ENCODE measurements at places on chromosomes 3 and 15.
A peak's percentile ranks its signal among the peaks of the same experiment; 100 is the strongest.

GRCh38 chr15:37111427-37111717, 11.0 kb upstream of the MEIS2 start:
- DNase-seq, result no peak
- H3K4me1 ChIP-seq, result peaks cover 10% of the 10 kb centered on the region
- H3K36me3 ChIP-seq, result no peaks in the 10 kb centered on the region
- H3K27me3 ChIP-seq, result peaks cover 80% of the 10 kb centered on the region

GRCh38 chr15:100861511-100861991, 18.1 kb upstream of the ALDH1A3 start:
- no peaks in the 10 kb centered on the region for H3K4me1 ChIP-seq
- H3K4me3 ChIP-seq, result no peak overlapping the region
- no peak for DNase-seq
- H3K27me3 ChIP-seq, result no peaks in the 10 kb centered on the region
- no peaks in the 10 kb centered on the region for H3K36me3 ChIP-seq

DNA sequence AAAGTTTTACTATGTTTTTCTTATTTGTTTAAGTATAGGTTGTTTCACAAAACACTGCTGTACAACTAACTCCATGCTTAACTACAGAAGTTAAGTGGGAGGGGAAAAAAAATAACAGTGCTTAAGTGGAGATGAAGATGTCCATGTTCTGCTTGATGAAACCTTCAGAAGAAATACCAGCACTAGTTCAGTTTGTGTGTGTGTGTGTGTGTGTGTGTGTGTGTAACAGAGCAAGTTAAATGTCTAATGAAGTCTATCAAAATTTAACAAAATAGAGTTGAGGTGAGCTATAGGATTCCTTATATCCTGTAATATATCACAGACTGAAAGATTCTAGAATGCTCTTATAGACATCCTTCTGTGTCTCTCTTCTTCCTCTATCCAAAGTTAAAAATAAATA, 44.1 kb upstream of the CBLB start:
- no peak overlapping the region for H3K4me3 ChIP-seq
- H3K36me3 ChIP-seq, result no peaks in the 10 kb centered on the region
- H3K27ac ChIP-seq, result no peak overlapping the region

GRCh38 chr3:133527081-133527715, 46.3 kb upstream of the CDV3 start:
- no peaks in the 10 kb centered on the region for H3K27me3 ChIP-seq
- H3K4me3 ChIP-seq, result no peak overlapping the region
- no peak overlapping the region for H3K27ac ChIP-seq
- no peaks in the 10 kb centered on the region for H3K36me3 ChIP-seq
- H3K4me1 ChIP-seq, result no peaks in the 10 kb centered on the region

DNA sequence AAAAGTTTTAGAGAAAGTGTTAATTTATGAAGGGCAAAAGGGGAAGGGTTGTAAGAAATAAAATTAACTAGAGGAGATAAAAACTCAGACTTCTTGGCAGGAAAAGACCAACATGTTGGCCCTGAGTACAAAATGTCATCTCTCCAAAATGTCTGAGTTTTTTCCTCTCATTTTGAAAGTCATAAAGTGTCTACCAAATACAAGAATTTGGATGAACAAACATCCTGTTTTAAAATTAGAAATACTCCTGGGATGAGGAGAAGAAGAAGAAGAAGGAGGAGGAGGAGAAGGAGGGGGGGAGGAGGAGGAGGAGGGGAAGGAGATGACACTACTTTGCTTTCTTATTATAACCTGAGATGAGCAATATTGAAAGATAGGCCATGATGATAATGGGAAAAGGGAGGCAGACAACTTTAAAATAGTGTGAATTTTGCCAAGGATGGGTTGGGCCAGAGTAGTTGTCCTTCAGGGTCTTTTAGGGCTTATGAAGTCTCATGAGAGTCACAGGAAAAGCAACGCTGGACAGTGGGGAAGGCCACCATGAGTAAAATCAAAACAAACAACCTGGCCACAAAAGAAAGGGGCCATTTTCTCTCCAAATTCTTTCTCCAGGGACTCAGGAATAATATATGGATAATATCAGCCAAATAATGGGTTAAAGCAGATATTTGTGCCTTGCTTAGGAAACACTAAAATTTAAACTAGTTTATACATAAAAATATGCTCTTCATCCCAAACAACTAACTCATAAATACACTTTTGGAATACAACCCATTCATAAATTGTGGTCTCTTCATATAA, 632.9 kb downstream of the EPHA3 start:
- no peaks in the 10 kb centered on the region for H3K36me3 ChIP-seq
- DNase-seq, result no peak
- H3K4me3 ChIP-seq, result no peak overlapping the region

GRCh38 chr3:118889691-118890090, 145.0 kb downstream of the IGSF11 start:
- H3K27me3 ChIP-seq, result peaks cover 11% of the 10 kb centered on the region
- H3K4me1 ChIP-seq, result no peaks in the 10 kb centered on the region
- no peak for DNase-seq
- H3K27ac ChIP-seq, result no peak overlapping the region
- H3K4me3 ChIP-seq, result no peak overlapping the region

- no peak for DNase-seq
- H3K4me1 ChIP-seq, result no peaks in the 10 kb centered on the region
- no peaks in the 10 kb centered on the region for H3K36me3 ChIP-seq
- H3K4me3 ChIP-seq, result no peak overlapping the region
- no peaks in the 10 kb centered on the region for H3K27me3 ChIP-seq
Measured at GRCh38 chr15:47744496-47744895, 27.2 kb downstream of the SEMA6D start.

- no peak overlapping the region for H3K27ac ChIP-seq
- no peak for DNase-seq
- H3K4me3 ChIP-seq, result no peak overlapping the region
- no peaks in the 10 kb centered on the region for H3K4me1 ChIP-seq
- H3K36me3 ChIP-seq, result no peaks in the 10 kb centered on the region
Measured at GRCh38 chr15:62482785-62483429, 317.8 kb upstream of the C2CD4B start.

- H3K4me3 ChIP-seq, result no peak overlapping the region
- no peaks in the 10 kb centered on the region for H3K36me3 ChIP-seq
- H3K27ac ChIP-seq, result no peak overlapping the region
- H3K4me1 ChIP-seq, result no peaks in the 10 kb centered on the region
- DNase-seq, result no peak
Measured at GRCh38 chr3:59551834-59552233, 502.0 kb upstream of the CFAP20DC start.

DNA sequence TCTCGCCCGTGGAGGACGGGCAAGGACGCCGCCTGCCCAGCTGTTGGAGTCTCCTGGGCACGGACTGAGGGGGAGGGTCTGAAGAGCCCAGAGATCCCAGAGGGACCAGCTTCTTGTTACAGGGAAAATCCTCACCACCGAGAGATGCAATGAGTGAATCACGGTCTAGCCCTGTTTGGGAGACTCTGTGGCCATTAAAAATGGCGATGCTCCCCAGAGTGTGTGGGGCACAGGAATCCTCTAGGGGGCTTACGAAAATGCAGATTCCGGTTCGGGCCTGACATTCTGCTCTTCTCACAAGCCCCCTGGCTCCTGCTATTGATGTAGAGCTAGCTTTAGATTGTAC, 35.5 kb upstream of the EPHB3 start:
- H3K4me3 ChIP-seq, result peak overlapping the region; percentile 72
- no peak for DNase-seq
- H3K27me3 ChIP-seq, result peaks cover 12% of the 10 kb centered on the region
- no peak overlapping the region for H3K27ac ChIP-seq
- H3K36me3 ChIP-seq, result no peaks in the 10 kb centered on the region

DNA sequence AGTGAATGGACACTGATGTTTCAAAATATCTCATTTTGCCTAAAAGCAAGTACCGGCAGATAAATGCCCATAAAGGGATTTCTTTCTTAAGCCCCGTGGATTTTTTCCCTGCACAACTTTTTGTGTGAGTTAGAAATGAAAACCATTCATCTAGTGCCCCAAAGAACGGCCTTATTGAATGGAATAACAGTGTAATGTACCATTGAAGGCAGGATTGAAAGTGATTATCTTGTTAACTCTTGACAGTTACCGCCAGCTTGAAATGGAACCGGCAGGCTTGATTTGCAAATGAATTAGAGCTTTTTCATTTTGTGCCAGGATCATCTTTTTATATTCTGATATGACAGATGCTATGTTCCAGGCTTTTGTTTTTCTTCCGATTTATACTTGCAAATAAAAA, 162.2 kb downstream of the RSRC1 start:
- no peak overlapping the region for H3K27ac ChIP-seq
- H3K36me3 ChIP-seq, result no peaks in the 10 kb centered on the region
- no peaks in the 10 kb centered on the region for H3K27me3 ChIP-seq
- no peak for DNase-seq

DNA sequence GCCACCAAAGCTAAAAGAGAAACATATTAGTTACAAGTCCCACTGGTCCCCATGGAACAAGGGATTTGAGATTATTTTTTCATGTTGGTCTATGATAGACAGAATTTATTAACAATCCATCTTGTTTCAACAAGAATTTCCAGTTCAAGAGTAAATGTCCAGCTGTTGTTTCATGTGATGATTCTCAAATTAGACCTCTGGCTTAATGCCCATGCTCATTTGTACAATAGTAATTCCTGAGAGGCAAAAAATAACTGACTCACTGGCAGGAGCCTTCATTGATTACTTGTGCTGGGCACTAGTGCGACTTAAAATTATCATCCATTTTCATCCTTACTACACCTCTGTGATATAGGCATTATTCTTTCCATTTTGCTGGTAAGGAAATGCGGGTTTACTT, 171.3 kb downstream of the ITPR1 start:
- no peak for DNase-seq
- H3K27me3 ChIP-seq, result no peaks in the 10 kb centered on the region
- no peak overlapping the region for H3K4me3 ChIP-seq
- no peak overlapping the region for H3K27ac ChIP-seq

DNA sequence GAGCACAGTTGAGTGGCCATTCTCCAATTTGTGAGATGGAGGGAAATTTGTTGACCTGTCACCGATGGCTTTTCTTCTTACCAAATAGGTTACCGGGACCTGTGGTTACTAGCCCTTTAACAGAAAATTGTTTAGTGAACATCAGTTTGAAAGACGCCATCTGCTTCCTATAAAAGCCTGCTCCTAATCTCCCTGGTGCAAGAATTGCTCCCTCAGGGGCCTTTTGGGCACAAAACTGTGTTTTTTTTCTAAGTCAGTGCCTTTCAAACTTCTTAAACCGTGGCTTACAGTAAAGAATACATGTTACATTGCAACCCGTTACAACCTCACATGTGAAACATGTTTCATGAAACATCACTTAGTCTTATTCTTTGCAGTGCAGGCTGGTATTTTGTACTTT, 15.0 kb downstream of the CACNA2D3 start:
- H3K27ac ChIP-seq, result no peak overlapping the region
- H3K4me1 ChIP-seq, result no peaks in the 10 kb centered on the region
- H3K27me3 ChIP-seq, result no peaks in the 10 kb centered on the region
- no peak for DNase-seq

DNA sequence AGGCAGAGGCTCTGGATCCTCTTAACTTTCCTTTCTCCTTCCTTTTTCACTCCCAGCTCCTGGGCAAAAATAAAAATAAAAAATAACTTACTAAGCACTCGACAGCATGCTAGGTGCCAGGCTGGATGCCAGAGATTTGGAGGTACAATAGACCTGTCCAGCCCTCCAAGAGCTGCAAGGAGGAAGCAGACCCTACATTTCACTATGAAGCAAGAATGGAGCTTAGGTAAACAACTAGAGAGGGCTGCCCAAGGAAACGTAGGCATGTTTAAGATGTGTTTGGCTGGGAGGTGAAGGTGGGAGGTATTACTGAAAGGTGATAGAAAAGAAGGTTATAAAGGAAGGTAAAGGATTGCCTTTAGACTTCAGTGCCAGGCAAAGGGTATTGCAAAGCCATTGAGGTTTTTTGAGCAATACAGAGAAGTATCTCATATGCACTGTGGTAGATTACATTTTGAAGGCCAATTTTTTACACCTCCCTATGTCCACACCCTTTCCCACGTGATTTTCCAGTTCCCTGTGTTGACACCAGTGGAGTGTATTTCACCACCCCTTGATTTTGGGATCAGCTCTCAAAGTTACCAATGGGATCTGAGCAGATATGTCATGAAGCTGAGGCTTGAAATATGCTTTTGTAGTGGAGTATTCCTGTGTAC, 69.1 kb downstream of the DCLK3 start:
- DNase-seq, result no peak
- H3K27me3 ChIP-seq, result no peaks in the 10 kb centered on the region
- no peaks in the 10 kb centered on the region for H3K36me3 ChIP-seq
- no peak overlapping the region for H3K27ac ChIP-seq
- no peak overlapping the region for H3K4me3 ChIP-seq
- no peaks in the 10 kb centered on the region for H3K4me1 ChIP-seq

GRCh38 chr3:182052332-182052731, 340.6 kb downstream of the SOX2 start:
- H3K27me3 ChIP-seq, result no peaks in the 10 kb centered on the region
- H3K4me1 ChIP-seq, result no peaks in the 10 kb centered on the region
- DNase-seq, result no peak
- no peak overlapping the region for H3K4me3 ChIP-seq

- H3K27me3 ChIP-seq, result no peaks in the 10 kb centered on the region
- H3K4me3 ChIP-seq, result no peak overlapping the region
- no peaks in the 10 kb centered on the region for H3K36me3 ChIP-seq
- no peaks in the 10 kb centered on the region for H3K4me1 ChIP-seq
- H3K27ac ChIP-seq, result no peak overlapping the region
Measured at GRCh38 chr3:89565098-89565497, 457.7 kb downstream of the EPHA3 start.

- H3K4me3 ChIP-seq, result no peak overlapping the region
- no peak for DNase-seq
- peaks cover 17% of the 10 kb centered on the region for H3K4me1 ChIP-seq
- H3K27ac ChIP-seq, result no peak overlapping the region
Measured at GRCh38 chr15:89112341-89112971, 24.2 kb downstream of the ABHD2 start.

DNA sequence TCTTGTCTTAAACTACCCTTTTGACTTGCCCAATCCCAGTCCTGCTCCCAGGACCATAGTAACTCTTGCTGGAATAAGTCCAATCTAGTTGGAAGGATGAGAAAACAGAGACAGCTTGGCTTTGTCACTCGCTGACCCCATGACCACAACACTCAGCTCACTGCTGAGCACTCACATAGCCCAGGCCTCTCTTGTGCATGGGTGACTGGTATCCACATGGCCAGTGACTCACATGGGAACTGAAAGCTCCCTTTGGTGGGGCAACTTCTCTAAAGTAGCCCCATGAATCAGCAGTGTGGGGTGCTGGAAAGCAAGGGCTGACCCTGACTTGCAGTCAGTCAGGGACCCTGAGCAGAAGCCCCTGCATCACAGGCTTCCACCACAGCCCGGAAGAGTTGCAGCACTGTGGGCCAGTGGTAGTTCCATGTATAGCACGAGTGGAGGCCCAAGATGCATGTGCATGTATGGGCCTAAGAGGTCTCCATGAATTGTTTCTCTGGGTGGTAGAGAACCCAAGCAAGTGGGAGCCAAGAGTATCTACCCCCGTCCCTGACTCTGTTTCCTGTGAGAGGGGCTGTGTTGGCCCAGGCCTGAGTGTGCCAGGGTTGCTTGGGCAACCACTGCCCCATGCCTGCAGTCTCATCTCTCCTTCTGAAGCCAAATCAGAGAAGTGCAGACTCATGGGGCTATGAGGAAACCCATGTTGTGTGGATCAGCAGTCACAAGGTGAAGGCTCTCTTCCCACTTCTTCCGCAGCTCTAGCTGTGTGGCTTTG, 62.1 kb upstream of the XCR1 start:
- H3K4me1 ChIP-seq, result peaks cover 9% of the 10 kb centered on the region
- peak; percentile 82 for DNase-seq
- no peaks in the 10 kb centered on the region for H3K27me3 ChIP-seq
- H3K36me3 ChIP-seq, result no peaks in the 10 kb centered on the region
